ENCODE measurements at places on chromosomes 16 and 17.

- no peak for DNase-seq
These were observed 146.3 kb upstream of the IRX3 start for GRCh38 chr16:54432897-54433229.

- no peak for DNase-seq
These were observed 825 bp downstream of the RPTOR start for GRCh38 chr17:80545499-80545826.

DNA sequence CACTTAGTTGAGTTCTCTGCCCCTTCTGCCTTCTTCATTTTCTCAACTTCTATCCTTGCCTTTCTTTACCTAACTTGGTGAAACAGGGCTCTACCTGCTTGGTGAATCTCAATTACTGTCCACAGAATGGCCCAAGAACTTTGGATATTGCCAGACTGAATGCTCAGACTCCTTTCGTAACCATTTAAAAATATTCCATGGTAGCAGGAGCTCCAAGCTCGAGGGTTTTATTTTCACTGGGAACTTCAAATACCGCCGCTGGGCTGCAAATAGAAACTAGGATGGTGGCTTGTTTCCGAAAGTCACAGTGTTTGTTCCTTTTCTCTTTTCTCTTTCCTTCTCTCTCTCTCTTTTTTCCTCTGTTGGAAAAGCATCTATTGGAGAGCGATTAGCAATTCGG lies 13.2 kb downstream of the TMEM100 start:
- no peak for DNase-seq

DNA sequence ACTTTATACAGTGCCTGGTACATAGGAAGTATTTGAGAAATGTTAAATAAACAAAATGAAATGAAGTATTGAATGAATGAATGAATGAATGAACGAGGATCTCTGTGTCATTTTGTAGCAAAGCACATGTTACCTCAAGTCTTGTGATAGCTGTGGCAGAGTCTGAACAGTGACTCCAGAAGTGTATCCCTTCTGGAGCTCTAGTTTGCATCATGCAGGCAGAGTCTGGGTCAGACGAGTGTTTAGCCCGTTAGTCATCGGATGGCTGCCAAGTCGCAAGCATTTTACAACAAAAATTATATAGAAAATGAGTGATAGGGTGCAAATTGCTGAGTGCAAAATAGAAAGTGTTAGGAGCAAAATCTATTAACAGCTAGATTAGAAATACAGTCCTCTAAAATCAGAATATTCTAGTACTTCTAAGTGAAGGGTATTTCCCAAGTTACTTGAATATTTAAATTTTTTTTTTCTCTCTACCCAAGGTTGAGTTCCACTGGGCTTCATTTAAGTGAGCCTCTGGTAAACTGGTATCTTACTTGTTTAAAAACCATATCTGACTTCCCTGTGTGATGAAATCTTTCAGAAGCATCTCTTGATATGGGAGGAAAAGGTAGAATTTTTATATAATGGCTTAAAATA lies 113.3 kb downstream of the FTO start:
- DNase-seq = no peak

GRCh38 chr17:57713140-57713539 lies 32.0 kb downstream of the CCDC182 start:
- no peak for DNase-seq

GRCh38 chr17:7636163-7636562 lies 6.2 kb downstream of the SHBG start:
- DNase-seq = no peak

DNA sequence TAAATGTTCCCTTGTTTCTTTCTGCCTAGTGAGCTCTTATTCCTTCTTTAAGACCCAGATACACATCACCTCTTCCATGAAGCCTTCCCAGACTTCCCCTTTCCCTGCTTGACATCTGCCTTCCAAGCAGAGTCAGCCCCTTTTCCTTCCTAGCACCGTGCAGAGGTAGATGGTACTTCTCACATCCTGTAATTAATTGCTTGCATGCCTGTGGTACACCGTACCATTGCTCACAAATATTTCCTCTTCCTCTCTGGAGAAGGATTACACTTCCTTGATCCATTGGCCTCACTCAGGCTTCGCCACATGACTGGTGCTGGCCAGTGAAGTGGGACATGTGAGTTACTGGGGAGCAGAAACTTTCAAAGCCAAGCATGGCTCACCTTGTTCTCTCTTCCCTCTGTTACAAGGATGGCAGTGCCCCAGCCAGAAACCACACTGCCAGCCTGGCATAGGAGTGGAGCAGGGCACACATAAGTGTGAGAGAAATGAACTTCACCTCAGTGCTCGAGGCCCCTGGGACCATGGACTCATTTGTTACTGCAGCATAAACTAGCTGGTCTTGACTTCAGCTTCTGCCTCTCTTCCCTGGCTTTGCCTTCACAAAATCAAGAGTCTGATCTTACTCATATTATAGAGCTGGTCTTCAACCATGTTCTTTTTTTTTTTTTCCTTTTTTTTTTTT lies 44.0 kb downstream of the SOST start:
- no peak for DNase-seq

DNA sequence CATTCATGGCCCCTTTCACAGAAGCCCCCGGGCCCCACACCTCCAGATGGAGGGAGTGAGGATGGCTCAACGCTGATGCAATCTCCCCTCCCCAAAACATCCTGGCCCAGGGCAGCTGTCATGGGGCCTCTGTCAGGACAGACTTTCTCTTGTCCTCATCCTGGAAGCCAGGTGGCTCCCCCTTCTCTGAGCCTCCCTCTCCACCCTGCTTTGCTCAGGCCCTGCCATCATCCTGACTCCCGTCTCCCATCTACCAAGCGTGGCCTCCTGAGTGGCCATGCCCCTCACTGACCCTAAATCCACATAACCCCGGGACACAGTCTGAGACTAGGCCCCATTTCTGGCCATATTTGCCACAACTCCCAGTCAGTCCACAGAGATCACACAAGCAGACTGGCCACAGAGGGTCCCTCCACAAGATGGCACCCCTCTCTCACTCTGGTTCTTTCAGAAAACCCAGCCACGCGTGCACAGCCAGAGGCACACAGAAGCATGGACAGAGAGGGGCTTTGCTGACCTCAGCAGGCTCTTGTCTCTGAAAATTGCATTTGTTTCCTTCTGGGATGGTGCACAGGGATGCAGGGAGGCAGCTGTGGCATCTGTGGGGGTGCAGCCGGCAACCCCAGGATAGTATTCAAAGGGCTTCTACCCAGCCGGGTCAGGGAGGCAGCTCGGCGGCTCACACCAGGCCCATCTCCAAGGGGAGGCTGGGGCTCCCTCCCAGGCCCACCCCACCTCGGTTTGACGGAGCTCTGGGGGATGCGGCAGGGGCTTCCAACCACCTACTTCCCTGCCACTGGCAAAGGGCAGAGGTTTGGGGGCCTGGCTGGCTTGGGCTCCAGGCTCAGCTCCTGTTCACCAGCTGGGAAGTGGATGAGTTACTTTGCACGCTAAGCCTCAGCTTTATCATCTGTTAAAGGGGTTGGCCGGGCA lies 16.9 kb downstream of the DOC2B start:
- DNase-seq = peak; percentile 67

Data from upper lobe of left lung (tissue), 6 donors.